Daoy (cell line): ENCODE measurements at places on chromosomes 2 and 18. TPM values are rescaled to one million over a fixed set of nuclear protein-coding genes. Genes with fewer than 3 reads are reported as not detected.

REG1B gene
- total RNA-seq, result not detected in 2 replicates

PROM2 gene
- 0.17 TPM in 1 of 2 replicates, not detected in the other for total RNA-seq

GRCh38 chr2:164055623-164056022 lies 319.8 kb upstream of the FIGN start:
- DNase-seq, result no peak

- DNase-seq, result no peak
Observed at GRCh38 chr2:217154923-217155322, 295.1 kb upstream of the TNP1 start.

- no peak for DNase-seq
Observed at GRCh38 chr18:79800371-79801180, 2.8 kb downstream of the KCNG2 start.
